ENCODE measurements at places on chromosomes 7 and 10.

DNA sequence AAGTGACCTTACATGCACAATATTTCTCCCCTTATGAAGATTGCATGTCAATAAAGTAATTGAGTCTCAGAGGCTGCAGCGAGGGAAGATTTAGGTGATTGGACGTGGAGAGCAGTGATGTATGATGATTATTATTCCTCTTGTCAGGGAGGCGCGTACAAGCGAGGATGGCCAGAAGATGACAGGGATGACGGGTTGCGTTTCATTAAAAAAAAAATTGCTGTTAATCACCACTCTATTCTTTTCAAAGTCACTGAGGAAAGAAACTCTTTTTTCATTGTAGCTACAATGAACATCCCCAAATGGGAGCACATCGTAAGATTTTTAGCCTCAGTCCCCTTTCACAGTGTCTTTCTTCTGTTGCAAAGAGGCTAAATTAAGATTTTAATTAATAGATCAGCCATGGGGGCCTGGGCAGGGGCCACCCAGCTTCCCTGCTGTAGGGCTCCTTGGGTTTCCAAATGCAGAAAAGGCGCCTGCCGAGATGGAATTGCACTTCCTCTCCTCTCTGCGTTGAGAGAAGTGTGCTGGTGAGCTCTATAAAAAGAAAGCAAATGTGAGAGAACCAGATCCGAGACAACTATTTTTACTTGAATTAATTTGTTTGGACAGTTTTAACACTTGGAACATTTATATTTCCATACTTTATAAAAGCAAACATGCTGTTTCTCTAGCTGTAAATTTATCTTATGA lies 998.1 kb downstream of the LRMDA start:
- DNase-seq, result no peak

DNA sequence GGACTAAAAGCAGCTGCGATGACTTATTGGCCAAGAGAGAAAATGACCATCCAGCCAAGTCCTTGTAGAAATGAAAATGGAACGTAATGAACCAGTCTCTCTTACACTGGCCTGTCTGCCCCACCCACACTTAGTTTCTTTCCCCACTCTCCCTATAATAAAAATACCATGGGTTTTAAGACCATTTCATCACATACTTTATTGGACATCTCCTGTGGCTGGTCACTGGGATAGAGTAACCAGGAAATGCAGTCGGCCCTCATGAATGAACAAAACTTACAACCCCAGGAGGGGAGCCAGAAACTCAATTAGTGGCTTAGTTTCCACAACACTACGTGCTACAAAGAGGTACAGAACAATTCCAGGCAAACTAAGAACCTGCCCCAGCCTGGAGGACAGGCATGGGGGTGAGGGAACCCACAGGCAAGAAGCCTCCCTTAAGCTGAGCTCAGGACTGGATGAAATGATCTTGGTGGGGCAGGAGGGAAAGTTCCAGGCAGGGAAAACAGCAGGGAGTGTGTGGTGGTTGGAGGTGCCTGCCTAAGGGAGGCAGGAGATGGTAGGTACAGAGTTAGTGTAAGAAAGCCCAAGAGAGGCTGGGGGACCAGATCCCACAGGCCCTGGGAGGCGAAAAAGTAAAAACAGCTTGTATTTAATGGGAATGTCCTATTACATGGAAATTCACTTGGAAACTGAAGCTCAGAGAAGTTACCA lies 29.6 kb downstream of the MKI67 start:
- DNase-seq, result no peak

GRCh38 chr7:141452911-141453310 lies 98.3 kb upstream of the AGK start:
- DNase-seq, result no peak

GRCh38 chr10:42960491-42960990 lies 116.3 kb upstream of the RET start:
- DNase-seq, result no peak

- no peak for DNase-seq
Observed at GRCh38 chr10:60282771-60283353, 106.8 kb downstream of the ANK3 start.

DNA sequence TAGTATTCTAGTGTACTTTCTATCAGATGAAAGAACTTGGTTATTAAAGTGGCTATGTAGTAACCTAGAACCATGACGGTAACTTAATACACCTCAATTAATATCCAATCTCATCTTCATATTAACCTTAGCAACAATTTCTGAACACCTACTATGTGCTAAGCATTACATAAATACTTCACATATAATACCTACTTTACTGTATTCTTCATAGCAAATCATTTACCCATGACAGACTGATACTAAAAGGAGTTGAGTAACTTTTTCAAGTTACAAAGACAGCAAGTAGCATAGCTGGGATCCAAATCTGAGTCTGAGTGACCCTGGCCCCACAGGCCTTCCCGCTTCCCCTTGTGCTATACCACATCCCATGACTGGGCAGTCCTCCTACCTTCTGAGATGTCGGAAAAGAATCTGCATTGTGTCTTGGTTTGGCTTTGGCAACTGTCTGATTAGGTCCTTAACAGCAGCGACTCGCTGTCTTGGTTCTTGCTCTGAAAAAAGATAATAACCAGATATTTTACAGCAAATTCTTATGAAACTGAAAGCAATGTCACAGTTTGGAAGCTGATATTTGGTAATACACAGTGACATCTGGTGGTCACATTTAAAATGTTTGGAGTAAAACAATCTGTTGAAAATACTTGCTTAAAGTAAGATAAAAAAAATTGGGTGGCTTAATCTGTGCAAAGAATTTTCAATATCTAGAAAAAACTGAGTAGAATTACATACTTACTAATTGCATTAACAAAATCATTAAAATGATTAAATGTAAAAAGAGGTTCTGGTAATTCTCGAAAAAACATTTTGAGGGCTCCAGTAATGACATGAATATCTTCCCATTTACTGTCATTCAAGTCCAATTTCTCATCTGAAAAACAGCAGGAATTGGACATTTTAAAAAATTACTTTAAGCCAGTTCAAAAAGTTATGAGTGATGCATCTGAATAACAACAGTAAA lies 120.1 kb downstream of the ARHGAP12 start:
- no peak for DNase-seq

GRCh38 chr7:12210179-12211053 lies 678 bp upstream of the TMEM106B start:
- DNase-seq, result no peak

DNA sequence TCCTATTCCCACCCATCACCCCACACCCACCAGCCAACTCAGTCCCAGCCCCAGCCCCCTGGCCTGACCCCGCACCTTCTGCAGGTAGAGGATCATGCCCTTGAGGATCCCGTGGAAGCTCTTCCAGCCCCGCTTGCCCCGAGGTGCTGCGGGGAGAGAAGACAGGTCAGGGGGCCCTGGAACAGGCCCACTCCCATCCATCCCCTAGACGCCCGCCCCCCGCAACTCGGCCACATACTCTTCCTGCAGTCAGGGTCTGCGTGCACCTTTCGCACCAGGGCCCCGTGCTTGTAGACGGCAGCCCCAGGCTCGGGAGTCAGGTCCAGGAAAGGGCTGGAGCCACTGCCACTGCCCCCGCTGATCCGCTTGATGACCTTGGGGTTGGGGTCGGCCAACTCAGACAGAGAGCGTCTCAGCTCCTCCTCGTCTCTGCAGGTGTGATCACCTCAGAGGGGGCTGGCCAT lies 9.6 kb downstream of the NFKB2 start:
- DNase-seq, result no peak

- no peak for DNase-seq
Observed at GRCh38 chr10:125125951-125126735, 34.2 kb downstream of the CTBP2 start.

- DNase-seq, result no peak
Observed at GRCh38 chr10:35388197-35388596, 51.9 kb downstream of the CCNY start.

GRCh38 chr10:113168584-113168983 lies 218.5 kb downstream of the TCF7L2 start:
- DNase-seq, result no peak

- DNase-seq, result no peak
Observed at GRCh38 chr10:20369863-20370736, 527.0 kb downstream of the NEBL start.

GRCh38 chr10:27713941-27714340 lies 31.7 kb downstream of the MKX start:
- DNase-seq, result no peak

DNA sequence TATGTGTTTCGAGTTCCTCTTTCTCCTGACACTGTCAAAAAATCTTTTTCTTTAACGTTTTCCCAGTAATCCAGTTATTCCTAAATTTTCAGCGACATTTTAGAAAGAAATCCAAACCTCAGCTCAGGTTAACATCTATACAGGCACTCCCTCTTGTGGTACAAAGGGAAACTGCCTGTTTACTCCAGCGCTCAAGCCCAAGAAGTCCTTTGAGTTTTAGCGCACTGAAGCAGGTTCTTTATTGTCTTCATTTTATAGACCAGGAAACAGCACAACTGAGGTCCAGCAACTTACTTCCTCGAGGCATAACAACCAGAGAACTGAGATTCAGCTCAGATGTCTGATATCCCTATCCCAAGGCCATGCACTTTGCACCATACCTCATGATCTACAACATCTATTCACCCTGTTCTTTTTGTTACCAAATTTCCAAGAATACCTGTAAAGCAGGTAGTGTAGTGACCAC lies 287.2 kb upstream of the MKLN1 start:
- DNase-seq, result no peak

- no peak for DNase-seq
Observed at GRCh38 chr7:40200791-40201190, 66.0 kb downstream of the SUGCT start.

- no peak for DNase-seq
Observed at GRCh38 chr7:149125189-149125862, 798 bp downstream of the ZNF425 start.

DNA sequence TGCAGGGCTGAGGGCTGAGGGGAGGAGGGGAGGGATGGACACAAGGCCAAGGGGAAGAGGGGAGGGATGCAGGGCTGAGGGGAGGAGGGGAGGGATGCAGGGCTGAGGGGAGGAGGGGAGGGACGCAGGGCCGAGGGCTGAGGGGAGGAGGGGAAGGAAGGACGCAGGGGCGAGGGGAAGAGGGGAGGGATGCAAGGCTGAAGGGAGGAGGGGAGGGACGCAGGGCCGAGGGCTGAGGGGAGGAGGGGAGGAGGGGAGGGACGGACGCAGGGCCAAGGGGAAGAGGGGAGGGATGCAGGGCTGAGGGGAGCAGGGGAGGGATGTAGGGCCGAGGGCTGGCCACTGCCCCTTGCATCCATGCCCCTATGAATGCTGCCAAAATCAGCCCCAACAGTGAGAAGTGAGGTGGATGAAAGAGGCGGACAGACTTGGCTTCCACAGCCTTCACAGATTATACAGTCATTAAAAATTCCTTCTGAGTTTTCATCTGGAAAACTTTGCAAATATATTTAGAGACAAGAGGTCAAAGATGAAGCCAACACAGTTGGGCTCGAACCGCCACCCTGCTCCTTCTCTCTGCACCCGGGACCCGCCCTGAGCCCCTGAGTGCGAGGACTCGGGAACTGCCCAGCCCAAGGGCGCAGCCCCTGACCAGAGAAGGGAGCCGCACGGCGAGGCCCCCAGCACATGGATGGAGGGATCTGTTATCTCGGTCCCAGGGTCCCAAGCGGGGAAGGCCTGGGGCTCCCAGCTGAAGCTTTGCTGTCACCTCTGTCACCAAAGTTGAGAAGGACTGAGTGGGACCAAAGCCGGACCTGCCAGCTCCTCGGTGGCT lies 65.8 kb downstream of the DIP2C start:
- DNase-seq, result no peak

DNA sequence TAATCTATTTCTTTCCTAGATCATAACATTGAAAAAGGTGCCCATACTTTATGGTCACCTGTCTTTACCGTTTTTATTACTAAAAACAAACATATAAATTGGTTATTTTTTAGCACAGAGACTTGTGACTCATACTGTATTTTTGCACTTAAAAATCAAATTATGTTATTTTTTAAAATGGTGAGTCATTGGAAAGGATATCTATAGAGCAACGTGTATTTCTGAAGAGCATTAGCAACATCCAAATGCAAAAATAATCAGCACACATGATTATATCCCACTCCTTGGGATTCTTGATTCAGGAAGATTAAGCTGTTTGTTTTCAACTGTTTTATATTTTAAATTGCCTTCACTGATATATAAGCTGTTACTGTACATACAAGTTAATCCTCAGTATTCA lies 40.7 kb upstream of the FMC1 start:
- no peak for DNase-seq

DNA sequence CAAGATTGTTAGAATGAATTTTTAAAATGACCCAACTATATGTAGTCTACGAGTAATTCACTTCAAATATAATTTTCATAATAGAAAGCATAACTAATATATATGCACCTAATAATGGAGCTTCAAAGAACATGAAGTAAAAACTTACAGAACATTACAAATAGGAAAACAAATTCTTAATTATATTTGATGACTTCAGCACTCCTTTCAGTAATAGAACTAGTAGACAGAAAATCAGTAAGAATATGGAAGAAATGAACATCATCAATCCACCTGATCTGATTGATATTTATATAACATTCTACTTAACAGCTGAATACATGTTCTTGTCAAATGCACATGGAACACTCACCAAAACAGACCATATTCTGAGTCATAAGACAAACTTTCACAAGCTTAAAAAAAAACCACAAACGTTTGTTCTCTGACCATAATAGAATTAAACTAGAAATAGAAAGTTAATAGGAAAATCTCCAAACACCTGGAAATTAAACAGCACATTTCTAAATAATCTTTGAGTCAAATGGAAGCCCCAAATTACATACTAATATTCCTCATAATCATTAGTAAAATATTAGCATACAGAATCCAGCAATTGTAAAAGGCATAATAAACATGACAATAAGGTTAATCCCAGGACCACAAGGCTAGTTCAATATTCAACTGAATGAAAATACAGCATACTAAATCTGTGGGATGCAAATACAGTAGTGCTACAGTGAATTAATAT lies 48.0 kb downstream of the BRAF start:
- no peak for DNase-seq

GRCh38 chr7:84248843-84249242 lies 54.3 kb upstream of the SEMA3A start:
- DNase-seq, result no peak

GRCh38 chr7:85695041-85695440 lies 508.2 kb upstream of the SEMA3D start:
- DNase-seq, result no peak

- DNase-seq, result peak; percentile 74
Observed at GRCh38 chr10:73874267-73875138, at the start of gene CAMK2G. TSS of gene CAMK2G (minus strand) at chr10:73874555. CDS start at chr10:73874461, 94 bp downstream.

DNA sequence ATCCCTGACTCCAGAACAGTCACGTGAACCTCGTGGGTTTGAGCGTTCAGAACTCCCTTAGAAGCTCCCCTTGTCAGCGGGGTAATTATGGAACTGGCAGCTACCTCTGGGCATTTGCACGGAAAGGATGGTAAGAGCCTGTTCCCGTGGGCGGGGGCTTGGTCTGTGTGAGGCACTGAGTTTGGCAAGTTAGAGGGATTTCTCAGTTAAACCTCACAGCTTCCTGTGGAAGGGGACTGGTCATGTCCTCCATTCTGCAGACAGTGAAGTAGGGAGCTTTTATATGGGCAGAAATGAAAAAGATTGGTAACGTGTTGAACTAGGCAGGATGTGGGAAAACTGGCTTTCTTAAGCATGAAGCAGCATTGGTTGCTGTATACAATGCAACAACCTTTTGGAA lies 16.0 kb downstream of the PALD1 start:
- no peak for DNase-seq

All from effector memory CD4-positive, alpha-beta T cell (primary cell).